ENCODE measurements at places on chromosomes 3 and 15.
A peak's percentile ranks its signal among the peaks of the same experiment; 100 is the strongest.

DNA sequence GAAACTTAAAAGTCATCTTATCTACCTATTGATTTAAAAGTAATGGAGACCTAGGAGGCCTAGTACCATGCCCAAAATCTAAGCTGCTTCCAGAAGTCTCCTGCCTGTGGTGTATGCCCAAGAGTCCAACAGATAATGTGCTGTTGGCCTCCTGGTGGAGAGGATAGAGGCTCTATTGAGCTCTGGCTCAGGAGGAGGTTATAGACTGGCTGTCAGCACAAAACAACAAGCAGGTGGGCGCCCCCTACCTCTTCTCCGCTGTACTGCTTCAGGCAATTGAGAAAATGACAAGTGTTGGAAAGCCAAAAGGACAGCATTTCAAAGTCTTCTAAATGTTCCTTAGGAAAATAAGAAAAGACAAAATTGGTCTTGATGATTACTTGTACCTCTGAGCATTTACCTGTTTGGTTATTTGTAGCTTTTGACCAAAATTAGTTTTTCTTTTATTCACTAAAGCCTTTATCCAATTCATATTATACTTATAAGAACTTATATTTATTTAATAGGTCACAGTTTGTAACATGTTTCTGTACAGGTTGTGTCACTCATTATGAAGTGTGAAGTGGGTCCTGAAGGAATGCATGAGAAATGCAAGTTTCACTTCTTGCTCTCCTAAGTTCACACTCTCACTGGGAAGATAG is 17.2 kb upstream of the GNB5 start:
- peak; percentile 76 for DNase-seq

DNA sequence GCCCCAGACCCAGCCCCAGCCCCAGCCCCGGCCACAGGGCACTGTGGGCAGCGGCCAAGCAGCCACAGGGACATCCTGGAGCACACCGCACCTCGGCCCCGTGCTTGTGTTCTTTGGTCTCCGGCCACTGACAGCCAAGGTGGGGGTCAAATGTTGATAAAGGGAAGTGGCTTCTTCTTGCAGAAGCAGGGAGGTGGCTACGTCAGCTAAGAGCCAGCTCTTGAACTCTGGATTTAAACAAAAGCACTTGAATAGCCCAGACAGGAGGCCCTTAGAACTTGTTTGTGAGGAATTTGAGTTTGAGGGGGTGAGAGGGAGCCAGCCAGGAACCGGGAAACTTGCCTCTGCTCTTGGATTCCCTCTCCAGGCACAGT is 135.8 kb upstream of the ABHD17C start:
- no peak for DNase-seq

DNA sequence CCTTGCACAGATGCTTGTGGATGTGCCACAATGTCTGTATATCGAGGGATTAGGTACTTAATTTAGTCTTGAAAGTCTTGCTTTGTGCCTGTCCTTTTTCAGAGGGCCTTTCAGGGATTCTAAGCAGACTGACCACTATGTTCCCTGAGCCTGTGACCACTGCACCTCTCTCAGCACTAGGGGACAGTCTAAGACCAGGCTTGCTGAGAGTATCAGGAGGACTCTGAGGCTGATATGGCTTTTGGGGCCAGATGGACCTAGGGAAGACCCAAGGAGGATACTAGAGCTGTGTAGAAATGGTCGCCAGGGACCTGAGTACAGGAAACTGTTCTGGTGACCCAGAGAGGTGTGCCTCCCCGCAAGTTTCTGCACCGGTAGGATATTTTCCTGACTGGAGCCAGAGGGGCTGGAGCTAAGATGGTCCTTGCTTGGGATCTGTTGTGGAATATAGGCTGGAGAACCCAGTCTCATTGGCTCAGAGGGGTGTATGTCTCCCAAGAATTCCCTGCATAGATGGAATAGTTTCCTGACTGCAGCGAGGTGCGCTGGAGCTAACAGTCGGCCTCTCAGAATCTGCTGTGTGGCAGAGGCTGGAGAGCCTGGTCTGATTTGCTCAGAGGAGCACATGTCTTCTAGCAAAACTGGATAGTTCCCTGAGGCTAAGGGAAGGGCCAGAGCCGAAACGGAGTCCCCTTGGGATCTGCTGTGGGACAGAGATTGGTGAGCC is 213.2 kb upstream of the DCBLD2 start:
- no peak for DNase-seq

DNA sequence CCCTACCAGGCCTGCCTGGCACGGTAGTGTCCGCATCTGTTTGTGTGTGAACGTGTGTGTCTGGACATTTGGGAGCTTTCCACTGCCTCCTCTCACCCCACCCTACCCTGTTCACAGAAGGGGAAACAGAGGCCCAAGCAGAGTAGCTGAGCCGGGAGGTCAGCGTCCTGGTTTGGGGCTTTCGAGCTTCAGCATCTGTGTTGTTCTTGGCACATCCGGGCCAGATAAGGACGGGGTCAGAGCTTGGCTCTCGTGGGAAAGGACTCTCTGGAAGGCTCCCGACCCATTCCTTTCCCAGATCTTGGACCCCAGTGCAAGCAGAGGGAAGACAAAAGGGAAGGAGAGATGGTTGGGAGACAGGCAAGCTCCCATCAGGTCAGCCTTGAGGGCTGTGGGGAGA is 6.3 kb upstream of the PTH1R start:
- no peak for DNase-seq

DNA sequence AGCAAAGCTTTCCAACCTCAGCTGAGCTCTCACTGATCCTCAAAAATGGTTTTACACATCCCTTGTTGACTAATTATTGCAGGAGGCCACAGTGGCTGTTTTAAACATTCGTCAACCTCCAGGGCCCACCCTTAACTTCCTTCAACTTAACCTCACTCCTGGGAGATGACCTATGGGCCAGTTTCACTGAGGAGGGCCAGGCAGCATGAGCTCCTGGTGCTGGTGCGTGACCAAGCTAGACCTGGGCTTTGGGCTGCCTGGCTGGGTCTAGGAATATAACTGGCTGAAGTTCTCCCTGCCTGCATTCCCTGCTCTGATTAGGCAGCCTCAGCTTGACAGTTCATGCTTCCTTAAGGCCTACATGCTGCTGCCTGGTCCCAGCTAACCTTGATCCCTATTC is 273.7 kb upstream of the ATP11B start:
- no peak for DNase-seq

DNA sequence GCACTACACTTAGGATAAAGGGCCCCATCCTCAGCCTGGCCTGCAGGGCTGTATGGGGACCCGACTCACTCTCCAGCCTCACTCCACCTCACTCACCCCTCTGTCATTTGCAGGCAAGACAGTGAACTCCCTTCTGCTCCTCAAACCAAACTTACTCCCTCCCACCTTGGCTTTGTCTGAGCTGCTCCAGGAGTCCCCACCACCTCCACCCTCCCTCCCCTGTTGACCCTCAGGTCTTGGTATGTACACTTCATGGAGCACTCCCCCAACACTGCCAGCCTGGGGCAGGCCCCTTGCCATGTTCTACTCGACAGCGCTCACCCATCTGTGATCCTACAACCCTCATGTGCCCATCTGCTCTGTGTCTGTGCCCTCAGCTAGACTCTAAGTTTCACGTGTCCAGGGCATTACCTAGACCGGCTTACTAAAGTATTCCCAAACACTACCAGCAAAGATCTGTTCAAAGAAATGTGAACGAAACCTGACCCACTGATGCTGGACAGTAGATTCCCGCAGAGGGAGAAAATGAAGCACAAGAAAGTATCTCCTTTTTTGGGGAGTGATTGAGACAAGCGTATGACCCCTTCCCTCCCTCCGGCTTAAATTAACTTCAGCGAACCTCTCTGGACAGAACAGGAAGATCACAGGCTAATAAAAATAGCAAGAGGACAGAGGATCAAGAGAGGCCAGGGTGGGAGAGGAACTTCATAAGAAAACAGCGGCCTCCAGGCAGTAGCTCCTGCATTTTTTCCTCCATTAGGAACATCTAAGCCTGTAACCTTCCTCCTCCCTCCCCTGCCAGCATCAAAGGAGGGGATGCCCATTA is 113.2 kb downstream of the RFTN1 start:
- no peak for DNase-seq

DNA sequence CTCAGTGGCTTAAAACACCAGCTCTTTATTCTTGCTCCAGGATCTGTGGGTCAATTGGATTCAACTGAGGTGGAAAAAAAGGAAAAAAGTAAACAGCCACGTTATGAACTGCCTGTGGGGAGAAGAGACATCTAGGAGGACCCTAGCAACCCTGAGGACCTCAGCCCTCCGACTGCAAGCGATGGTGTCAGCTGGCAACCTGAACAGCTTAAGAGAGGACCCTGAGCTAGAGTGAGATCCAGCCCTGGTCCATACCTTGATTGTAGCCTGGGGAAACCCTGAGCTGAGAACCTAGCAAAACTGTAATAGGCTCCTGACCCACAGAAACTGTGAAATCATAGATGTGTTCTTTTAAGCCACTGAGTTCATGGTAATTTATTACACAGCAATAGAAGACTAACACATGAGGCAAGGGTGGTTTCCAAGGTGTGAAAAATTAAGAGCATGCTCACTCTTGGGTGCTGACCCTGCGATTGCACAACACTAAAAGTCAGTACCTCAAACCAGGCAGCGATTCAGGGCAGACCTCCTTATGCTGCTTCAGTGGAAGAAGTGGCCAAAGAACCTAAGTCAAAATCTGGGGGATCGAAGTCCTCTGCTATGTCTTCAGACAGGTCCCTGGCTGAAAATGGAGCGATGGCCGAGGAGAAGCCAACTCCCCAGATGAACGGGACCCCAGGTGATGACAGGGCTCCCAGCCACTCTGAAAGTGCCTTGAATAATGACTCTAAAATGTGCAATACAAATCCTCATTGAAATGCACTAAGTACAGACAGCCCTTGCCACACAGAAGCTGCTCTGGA is 57.7 kb downstream of the GASK1A start:
- DNase-seq: no peak

DNA sequence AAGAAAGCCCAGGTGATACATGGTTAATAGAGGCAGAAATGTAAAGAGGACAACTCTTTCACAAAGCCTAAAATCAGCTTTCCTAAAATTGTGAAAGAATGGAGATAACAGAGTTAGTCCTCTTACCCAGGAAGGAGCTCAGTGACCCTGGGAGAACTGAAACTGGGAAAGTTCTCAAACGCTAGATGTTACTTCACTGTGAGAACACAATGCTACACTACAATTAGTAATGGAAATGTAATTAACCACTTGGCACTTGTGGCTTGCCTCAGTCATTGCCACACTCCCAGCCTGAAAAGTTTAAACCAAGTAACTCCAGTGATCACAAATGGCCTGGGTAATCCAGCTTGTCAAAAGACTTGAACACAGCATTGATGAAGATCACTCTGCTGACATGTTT is 102.7 kb upstream of the FGF7 start:
- no peak for DNase-seq

DNA sequence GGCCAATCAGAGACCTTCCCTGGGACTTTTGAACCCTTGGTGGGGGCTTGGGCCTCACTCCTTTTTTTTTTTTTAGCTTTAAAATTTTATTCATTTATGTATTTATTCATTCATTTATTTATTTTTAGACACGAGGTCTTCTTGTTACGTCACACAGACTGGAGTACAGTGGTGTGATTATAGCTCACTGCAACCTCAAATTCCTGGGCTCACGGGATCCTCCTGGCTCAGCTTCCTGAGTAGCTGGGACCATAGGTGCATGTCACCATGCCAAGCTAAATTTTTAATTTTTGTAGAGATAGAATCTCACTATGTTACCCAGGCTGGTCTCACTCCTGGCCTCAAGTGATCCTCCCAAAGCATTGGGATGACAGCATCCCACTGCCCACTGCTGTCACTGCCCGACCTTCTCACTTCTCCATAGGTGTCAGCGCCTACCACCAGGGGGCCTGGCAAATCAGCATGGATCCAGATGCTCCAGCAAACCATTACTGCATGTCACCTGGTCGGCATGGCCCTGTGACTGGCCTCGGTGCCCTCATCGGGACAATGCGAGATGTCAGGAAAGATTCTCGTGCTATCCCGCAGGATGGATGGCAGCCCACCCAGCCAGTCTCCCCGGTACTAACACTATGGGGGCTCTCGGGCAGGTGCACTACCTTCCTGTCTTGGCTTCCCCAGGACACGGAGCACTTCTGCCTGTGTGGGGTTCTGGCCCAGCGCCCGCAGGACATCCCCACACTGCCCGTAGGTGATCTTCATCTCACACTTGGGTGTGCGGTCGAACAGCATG is 3.0 kb downstream of the MYL3 start:
- DNase-seq: peak; percentile 27

GRCh38 chr3:161163297-161163696 is 57.8 kb upstream of the NMD3 start:
- no peak for DNase-seq

GRCh38 chr3:45333549-45333948 is 54.8 kb upstream of the LARS2 start:
- DNase-seq: no peak

DNA sequence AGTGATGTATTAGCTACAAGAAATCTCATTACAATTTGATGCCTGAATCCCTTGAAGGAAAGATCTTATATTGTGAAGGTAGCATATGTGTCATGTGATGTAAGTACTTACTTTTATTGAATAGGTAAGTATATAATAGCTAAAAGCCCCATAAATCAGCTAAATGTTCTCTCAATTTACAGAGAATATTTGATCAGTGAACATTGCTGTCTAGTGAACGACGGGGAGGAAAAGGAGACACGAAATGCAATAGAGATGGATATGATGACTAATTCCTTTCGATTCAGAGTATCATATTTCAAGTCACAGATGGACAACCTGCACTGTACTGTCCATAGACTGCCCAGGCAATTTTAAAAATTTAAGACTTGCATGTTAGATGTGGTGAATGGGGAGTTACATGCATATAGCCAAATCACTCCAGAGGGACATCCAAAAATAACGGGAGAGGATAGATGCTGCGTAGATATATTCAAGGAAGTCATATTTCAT is 462.1 kb upstream of the CDIN1 start:
- no peak for DNase-seq
